Activated CD8-positive, alpha-beta memory T cell treated with anti-CD3 and anti-CD28 coated beads for 4 hours (primary cell): ENCODE measurements at places on chromosomes 2 and 18.

DNA sequence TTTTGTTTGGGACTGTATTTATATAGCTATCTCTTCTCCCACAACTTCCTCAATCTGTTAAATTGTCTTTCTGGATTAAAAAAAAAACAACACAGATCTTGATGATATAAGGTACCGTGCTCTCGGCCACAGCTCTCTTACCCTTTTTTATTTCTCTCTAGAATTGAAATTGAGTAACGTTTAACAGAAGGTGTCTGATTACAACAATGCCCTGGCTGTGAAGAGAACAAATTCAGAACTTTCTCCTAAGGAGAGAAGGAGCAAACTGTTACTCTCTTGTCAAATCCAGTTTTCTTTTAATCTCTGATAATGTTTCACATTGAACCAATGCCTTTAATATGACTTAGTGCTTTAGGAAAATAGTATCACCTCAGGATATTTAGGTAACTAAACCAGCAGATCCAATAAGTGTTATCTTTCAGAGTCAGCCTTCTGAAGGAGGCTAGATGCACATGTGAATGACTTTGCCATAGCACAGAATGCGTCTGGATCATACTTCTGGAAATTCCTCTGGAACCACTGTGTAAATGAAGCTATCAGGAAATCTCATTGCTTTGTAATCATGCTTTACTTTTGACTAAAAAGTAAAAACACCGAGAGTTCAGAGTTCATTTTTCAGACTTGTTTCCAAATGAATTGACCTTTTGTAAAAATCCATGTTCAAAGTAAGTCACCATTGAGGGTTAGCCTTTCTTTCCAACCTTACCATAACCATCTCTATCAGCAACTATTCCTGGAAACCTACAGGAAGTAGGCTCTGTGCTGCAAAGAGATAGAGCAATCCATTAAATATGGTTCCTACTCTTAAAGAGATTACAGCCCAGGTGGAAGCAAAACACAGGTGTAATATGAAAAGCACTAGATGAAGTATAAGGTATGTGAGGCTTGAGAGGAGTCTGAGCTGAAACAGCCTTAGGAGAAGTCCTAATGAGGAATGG lies 147.0 kb upstream of the OSR1 start:
- no peak for DNase-seq

DNA sequence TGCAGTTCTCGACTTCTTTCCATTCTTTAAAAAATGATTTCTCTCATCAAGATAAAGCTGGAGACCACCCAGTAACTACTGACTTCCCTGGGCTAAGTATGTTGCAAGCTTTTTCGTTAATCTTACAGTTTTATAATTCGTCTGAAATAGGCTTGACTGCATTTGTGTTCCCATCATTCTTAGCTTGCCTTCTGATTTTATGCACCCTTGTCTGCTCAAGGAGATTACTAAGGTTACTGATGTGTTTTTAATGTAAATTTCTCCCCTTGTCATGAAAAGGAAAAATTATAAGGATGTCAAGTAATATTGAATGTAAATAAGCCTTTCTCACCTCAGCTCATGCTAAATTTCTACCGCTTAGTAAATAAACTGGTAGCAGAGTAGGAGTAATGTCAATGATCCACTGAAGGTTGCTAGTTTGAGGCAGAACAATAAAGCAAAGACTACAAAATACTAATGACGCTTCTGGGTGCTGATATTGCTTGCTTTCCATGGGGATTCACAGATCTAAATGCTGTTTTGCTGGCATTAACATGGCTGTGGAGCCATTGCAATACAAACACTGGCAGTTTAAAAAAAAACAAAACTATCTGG lies 91.9 kb upstream of the CDH20 start:
- DNase-seq, result no peak

- DNase-seq, result no peak
These were observed 15.1 kb upstream of the DYNC2LI1 start for GRCh38 chr2:43758739-43759138.

DNA sequence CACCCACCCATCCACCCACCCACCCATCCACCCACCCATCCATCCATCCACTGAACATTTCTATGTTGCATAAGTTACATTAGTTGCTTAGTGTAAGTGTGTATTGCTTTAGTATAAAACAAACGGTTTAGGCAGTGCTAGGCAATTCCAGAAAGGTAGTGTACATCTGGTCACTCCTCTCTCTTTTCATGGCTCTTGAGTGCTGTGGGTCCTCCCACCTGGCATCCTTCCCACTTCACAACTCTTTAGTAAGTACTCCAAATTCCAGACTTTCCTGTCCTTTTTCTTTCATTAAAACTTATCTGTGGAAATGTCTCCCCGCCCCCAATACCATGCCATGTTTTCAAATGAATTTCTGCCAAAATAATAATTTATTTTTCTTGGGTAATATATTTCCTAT lies 122.5 kb downstream of the PLEKHM3 start:
- no peak for DNase-seq

DNA sequence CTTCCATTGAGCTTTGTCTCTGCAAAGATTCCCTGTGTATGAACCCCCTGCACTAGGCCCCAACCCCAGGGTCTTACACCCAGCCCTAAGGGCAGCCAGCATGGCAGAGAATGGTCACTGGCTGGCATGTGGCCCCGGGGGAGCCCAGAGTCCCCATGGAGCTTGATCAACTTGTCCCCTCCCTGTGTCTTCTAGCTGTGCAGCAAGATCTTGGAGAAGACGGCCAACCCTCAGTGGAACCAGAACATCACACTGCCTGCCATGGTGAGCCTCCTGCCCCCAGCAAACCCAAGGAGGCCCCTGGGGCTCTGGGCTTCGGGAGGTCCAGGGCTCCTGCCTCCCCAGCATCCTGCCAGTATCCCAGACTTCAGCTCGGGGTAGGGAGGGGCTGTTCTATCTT lies 81.5 kb downstream of the DYSF start:
- no peak for DNase-seq

- no peak for DNase-seq
These were observed 93.2 kb downstream of the UNC80 start for GRCh38 chr2:209864716-209865295.

DNA sequence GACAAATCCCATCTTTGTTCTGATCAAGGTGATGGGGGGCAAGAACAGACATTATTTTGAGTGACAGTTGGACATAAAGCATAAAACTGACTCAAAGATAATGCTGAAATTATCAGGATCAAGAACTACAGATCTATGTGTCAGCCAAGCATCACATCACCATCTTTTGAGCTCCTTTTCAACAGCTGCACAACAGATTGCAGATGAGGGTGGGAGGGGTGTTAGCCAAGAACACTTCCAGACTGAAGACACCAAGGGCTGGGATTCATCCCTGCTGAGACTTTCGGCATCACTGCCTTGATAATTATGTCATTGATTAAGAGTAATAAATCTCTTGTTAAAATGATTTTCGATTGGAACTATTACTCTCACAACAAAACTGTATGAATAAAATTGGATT lies 191.5 kb upstream of the NETO1 start:
- no peak for DNase-seq

DNA sequence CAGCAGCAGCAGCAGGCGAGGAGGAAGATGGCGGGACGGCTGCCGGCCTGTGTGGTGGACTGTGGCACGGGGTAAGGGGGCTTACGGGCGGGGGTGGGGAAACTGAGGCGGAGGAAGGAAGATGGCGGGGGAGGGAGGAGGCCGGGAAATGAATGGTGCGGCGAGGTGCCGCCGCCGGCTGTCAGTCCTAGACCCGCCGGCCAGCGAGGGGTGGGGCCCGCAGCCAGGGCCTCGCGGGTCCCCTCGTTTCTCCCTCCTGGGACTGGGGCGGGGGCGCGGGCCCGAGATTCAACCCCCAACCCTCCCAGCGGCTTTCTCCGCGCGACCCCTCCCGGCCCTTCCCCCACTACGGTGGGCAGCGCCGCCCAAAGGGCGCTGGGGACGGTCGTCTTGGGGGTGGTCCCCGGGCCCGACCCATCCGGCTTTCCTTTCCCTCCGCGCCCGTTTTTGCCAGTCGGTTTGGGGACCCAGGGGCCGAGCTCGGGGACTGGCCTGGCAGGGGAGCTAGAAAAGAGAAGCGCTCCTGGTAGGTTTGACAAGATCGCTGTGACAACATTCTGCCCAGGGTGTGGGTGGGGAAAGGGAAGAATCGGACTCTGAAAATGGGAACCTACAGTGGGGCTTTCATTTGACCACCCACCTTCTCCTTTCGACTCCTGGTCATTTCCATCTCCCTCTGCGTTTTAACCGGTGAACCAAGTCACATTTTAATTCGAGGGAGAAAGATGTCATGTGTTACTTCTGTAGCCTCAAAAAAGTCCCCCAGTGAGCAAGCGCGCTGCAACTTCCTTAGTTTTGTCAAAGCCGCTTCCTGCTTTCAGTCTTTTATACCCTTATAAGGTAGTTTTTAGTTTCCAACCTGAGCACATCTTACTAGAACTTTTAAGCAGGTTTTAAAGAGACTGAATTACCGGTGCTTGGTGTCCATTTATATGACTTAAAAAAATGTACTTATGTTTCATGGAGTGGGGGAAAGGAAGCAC lies 655 bp downstream of the ACTR3 start:
- DNase-seq, result peak; percentile 69

DNA sequence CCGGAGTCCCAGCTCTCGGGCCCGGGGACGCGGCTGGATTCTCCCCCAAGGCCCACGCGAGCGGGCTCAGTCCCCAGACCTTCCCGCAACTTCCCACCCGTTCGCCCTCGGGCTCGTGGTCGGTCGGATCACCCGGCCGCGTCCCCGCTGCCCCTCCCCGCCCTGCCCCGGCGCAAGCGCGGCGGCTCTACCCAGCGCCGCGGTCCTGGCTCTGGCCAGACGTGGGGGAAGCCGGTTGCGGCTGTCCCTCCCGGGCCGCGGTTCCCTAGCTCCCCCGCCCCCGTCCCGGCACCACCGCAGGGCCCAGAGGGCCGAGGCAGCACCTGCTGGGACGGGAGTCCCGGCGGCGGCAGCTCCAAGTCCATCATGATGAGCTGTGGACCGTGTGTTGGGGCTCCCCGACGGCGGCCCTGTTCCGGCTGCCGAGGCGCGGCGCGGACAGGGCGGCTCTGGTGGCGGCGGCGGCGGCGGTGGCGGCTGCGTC lies 276 bp downstream of the NFE2L2 start:
- DNase-seq, result no peak

DNA sequence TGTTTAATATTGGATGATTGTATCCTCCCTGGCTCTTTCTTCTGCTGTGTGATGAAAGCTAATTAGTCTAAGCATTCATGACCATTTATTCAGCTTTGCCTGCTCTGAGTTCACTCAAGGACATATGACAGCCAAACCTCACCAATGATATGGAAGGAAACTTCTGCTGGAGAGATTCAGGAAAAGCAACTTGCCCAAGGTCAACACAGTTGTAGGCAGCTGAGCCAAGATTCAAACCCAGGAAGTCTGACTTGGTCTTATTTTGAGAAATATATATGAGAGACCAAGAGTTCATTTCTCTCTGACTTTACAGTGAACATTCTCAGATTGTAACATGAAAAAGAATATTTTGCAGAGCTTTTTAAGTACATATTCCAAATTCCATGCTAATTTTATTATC lies 1588.5 kb upstream of the PIK3C3 start:
- DNase-seq, result no peak

- DNase-seq, result no peak
These were observed 214.5 kb downstream of the IRS1 start for GRCh38 chr2:226585130-226585561.

- peak; percentile 27 for DNase-seq
These were observed 662 bp downstream of the ACVR2A start for GRCh38 chr2:147845411-147845971.

GRCh38 chr18:5288517-5288935 lies 7.0 kb downstream of the ZBTB14 start:
- DNase-seq, result no peak

GRCh38 chr2:22377268-22377667 lies 1007.7 kb upstream of the KLHL29 start:
- no peak for DNase-seq

- DNase-seq, result no peak
These were observed 7.0 kb upstream of the SP9 start for GRCh38 chr2:174327841-174328113.

GRCh38 chr2:218074031-218074430 lies 5.0 kb downstream of the RUFY4 start:
- DNase-seq, result no peak

DNA sequence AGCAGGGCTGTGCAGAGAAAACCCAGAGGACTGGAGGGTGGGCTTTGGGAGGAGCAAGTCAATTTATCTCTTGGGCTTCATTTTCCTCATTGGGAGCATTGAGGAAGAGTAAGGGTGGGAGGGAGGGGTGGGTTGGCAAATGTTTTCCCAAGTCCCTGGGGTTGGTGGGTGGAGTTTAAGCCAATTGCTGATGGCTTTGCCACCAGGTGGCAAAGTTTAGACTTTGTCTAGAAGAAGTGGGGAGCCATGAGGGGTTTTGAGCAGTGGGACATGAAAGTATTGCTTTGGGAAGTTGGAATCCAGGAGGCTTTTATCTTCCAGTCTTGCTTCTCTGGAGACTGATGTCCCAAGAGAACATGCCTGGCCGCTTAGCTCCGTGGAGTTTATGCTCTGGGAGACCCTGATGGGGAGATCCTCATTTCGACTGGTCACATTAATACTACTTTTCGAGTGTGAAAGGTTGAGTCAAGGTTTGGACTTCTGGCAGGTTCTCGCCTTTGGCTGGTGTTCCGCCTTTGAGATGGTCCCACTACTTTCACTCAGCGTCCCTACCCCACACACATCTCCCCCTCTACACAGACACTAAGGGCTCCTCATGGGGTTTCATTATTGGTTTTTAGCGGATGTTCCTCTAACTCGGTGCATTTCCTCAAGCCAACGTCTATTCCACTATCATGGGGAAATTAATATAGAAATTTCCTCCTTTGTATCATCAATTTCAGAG lies 126.7 kb downstream of the PRKCE start:
- no peak for DNase-seq

DNA sequence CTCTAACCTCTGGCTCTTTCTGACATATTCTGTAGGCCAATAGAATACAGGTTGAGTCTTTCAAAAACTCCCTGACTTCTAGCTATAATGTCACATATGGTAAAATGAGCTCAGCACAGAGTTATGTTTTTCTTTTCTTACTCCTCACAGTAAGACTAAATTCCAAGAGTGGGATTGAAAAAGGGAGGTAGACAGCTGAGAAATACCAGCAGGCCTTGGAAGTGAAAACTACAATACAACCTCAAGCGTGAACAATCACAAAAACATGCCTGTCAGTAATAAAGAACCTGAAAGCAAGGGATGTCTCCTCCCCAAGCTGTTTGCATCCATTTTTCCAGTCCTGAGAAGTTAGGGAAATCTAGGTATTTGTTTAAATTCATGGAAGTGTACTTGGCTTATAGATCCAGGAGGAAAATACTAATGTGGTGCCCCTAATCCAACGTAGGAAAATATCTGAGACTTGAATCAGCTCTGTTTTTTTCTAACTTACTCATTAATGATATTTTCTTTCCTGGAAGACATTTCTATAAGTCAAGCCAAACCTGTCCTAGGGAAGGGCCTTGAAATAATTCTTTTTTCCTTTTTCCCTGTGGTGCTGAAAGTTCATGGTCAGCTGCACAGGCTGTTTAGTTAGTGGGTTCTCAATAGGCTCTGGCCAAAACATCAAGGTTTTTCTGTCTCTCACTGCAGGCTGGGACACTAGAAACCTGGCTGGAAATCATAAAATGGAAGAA lies 167.9 kb upstream of the SPATS2L start:
- DNase-seq, result no peak

- DNase-seq, result no peak
These were observed 146.8 kb downstream of the MTX2 start for GRCh38 chr2:176415937-176416499.
